Non-pigmented ciliary epithelial cell (primary cell): ENCODE measurements at places on chromosomes 2 and 18.

- DNase-seq: no peak
Measured at GRCh38 chr18:31497836-31498573, at the start of gene DSG2. DSG2 (plus strand) TSS chr18:31498177; CDS start chr18:31498252, 75 bp downstream.

- DNase-seq: no peak
Measured at GRCh38 chr2:11250400-11251196, 93.8 kb downstream of the ROCK2 start.

GRCh38 chr2:20425884-20426283 is 21.0 kb upstream of the RHOB start:
- no peak for DNase-seq

- DNase-seq: no peak
Measured at GRCh38 chr2:187466129-187466792, 18.2 kb upstream of the CALCRL start.

DNA sequence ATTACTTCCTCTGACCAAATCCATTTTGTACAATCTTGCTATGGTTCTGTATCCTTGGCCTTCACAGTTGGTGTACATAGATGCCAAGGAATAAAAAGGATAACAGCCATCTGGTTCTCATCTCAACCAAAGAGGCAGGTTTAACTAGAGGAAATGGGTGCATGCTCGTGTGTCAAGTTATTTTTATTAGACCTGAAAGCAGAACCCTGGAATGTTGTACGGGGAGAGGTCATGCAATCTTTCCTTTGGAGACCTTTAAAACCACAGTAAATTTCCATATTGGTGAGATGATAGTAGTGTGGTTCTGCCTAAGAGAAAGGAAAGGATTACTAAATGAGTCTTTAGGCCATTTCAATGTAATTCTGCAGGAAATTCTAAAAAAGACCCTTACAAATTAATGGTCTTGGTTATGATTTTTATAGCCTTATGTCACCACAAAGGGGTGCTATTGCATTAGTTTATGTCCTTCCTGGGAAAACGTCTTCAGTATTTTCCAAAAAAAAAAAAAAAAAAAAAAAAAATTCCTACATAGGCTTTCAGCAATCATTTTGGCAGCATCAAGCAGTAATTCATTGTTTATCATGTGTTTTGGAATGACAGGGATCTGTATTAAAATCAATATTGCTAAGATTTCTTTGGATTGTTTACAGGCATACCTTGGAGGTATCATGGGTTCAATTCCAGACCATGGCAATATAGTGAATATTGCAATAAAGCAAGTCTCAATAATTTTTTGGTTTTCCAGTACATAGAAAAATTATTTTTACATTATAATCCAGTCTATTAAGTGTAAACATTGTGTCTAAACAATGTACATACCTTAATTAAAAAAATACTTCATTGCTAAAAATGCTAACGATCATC is 270.8 kb downstream of the NYAP2 start:
- DNase-seq: peak; percentile 23

DNA sequence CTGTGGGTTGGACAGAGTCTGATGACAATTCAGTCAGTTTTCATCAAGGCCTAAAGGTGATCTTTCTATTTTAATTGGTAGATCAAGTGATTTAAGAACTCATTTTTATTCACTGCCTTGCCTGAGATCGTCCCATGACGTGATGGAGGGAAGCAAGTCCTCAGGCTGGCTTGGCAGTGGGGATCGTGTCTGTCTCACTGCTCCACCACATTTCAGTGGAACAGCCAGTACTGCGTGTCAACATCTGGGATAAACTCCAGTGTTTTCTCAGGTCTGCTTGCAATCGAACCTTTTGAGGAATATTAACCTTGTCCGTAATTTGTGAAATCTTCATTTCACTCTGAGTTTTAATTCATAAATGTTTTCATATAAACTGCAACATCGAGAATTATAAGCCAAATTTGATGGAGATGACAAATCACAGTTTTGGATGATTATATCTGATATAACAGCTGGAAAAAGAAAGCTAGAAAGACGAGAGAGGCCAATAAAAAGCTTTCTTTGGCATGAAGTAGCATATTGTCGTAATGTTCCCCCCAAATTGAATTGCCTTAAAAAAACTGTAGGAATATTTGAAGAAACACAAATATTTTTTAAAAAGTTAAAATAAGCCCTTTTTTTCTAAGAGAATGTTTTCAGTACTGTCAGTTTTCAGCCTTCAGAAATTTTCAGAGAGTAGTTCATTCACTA is 414.7 kb upstream of the SPRED2 start:
- DNase-seq: no peak

DNA sequence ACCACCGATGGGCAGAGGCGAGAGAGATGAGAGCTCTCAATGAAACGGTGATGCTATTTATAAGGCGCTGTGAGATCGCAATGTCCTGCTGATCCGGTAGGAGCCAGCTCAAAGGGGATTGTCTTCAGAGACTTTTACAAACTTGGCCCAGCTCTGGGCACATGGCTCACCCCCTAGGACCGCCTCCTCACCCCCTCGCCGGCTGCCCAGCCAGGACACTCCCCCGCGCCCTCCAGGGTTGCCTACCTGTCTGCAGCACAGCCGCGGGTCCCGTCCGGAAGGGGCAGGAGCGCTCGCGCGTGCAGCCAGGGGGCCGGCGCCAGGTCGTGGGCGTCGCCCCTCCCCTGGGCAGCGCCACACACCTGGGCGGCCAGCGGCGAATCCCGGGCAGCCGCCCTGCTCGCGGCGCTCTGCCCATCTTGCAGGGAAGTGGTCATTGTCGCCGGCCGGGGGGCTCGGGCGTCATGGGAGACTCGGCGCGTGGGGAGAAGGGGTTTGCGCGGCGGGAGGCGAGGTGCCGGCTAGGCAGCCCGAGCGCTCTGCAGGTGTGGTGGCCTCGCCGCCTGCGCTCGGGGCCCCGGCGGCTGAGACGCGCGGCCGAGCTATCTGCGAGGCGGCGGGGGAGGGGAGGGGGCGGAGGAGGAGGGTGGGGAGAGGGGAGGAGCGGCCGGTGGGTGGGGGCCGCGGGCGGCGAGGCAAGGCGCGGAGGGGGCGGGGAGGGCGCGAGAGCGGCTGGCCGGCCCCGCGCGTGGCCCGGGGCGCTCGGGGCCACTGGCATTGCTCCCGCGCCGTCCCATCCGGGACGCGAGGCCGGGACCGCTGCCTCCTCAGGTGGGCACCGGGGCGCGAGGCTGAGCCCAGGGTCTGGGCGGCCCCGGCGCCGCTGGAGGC is at the start of gene GRB14:
Gene GRB14 (minus strand): TSS at position 610 of the 891 bp plus-strand sequence. CDS start 173 bp downstream, at position 437.
- DNase-seq: no peak

- DNase-seq: no peak
Measured at GRCh38 chr18:54740136-54740846, 88.0 kb upstream of the RAB27B start.

GRCh38 chr2:46385786-46386577 is 88.8 kb downstream of the EPAS1 start:
- DNase-seq: no peak

DNA sequence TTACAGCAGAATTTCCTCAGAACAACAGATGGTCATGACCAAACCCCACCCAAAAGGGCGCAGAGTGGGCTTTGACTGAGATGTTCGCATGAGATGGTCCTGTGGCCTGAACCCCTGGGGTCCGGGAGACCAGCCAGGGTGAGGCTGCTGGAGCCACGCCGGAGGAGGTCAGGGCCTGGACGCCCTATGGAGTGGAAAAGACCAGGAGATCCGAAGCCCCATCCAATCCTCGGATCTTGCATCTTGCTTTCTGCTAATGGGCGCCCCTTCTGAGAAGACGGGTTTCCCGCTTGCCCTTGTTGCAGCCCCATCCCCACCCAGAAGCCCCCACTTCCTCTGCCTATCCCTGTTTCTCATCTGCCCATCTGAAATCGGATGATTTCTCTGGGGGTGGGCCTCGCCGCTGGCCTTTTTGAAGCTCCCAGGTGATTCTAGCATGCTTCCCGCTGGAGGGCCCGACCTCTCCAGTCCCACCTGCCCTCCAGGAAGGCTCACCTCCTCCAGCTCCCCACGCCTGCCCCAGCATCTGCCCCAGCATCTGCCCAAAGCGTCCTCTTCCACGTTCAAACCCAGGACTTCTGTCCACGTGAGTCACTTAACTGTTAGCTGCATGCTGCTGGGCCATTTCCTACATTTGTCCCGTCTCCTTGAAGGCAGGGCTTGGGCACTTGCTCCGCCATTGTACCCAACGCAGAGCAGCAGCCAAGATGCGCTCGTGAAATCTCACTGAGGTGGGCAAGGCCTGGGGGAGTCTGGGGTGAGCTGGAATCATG is 4.3 kb upstream of the CNDP1 start:
- no peak for DNase-seq

DNA sequence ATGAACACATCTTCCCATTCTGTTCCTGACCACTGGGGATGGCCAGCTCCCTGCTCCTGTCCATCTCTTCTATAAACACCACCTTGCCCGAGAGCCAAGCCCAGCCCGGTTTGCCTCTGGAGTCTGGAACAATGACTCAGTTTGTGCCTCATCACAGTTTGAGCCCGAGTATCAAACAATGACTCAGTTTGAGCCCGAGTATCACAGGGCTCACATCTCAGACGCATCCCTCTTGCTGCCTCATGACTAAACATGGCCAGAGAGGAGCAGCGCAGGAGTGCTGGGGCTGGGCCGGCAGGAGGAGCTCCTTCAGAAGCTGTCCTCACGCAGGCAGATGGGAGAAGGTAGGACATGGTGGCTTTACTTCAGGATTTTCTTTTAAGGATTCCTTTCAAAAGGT is 68.7 kb downstream of the PXDN start:
- peak; percentile 94 for DNase-seq

- no peak for DNase-seq
Measured at GRCh38 chr2:48883661-48884060, 128.1 kb upstream of the LHCGR start.

DNA sequence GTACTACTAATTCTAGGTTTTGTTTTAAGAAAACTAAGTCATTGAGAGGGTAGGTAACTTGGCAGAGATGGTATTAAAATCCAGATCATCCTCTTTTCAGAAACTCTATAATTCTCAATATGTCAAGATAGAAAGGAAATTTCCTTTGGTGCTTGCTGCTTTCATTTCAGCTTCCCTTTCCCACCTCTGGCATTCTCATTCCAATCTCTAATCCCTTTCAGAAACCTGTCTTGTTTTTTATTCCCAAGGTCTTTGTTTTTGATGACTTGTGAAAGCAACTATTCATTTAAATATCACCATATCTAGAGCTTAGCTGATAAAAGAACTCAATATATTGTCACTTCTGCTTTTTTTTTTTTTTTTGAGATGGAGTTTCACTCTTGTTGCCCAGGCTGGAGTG is 242.8 kb upstream of the LRRTM1 start:
- no peak for DNase-seq

DNA sequence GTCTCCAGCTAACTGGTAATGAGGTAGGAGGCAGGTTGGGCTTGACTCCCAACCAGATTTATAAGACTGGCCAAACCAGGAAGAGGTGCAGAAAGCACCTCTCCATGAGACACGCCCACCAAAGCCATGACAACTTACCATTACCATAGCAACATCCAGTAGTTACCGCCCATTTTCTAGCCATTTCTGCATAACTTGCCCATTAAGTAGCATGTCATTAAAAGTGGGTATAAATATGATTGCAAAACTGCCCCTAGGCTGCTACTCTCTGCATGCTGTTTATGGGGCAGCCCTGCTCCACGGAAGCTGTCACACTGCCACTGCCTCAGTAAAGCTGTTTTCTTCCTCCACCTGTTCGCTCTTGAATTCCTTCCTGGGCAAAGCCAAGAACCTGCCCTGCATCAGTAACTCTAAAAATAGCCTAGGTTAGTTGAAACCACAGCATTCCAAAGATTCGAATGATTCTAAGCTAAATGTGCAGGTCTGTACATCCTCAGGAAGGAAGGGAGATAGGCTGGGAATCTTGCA is 131.9 kb downstream of the ATL2 start:
- DNase-seq: no peak

- DNase-seq: no peak
Measured at GRCh38 chr18:64929036-64929435, 780.1 kb upstream of the LINC00305 start.

GRCh38 chr18:56391931-56392590 is 246.3 kb downstream of the TXNL1 start:
- DNase-seq: no peak

DNA sequence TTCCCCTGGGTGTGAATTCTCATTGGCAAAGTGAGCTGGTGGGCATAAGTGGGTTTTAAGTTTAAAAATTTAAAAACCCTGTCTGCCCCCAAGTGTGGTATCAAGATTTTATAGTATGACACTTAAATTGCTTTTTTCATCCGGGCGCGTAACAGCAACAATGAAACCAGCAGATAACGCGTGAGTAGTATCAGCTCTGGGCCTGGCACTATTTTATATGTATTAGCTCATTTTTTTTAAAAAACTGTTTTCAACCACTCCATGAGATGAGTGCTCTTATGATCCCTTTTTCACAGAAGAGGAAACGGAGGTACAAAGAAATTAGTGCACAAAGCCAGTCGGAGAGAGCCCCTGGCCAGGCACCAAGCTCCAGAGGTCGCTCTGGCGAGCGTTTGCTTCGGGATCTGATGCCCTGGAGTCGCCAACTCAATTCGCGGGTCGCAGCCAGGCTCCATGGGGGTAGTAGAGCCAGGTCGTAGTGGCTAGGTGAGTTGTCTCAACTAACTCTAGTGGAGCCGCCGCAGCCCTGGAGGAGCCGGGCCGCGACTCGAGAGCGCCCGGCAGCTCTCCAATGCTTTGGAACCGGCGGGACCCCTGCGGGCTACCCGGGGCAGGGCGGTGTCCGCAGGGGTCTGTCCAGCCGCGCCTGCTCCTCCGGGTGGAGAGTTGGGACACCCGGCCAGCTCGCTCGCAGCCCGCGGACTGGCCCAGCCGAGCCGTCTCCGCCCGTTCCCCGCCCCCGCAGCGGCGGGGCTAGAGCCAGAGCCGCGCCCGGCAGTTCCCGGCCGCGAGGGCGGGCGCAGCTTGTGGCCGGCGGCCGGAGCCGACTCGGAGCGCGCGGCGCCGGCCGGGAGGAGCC is at the start of gene IL1R1:
Gene IL1R1 (plus strand): TSS at position 777 of the 859 bp plus-strand sequence. CDS start 14,979 bp downstream, outside the sequence.
- no peak for DNase-seq

DNA sequence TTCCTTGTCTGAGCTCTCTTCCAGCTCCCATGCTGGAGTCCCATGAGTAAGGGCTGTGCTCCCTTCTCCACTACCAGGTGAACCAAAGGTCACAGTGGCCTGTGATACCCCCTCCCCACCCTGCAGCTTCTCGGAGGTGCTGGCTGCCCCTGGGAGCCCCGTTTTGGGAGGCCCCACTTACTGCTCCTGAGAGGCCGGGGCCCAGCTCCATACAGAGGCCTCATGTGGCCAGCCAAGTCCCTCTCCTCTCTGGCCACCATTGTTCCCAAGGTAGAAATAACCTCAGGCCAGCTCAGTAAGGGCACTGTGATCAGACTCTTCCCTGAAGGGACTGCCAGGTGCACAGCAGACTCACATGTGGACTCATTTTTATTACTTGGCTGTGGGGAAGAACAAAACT is 6.0 kb downstream of the RAB11FIP5 start:
- DNase-seq: no peak

GRCh38 chr2:224532441-224532840 is 52.7 kb downstream of the CUL3 start:
- DNase-seq: no peak

- DNase-seq: no peak
Measured at GRCh38 chr18:13626544-13626908, 99.8 kb downstream of the FAM210A start.

- no peak for DNase-seq
Measured at GRCh38 chr2:216499641-216500218, 1.1 kb downstream of the RPL37A start.

GRCh38 chr2:145228506-145228905 is 708.6 kb upstream of the ZEB2 start:
- no peak for DNase-seq
